ENCODE measurements at places on chromosomes 2 and 18.

DNA sequence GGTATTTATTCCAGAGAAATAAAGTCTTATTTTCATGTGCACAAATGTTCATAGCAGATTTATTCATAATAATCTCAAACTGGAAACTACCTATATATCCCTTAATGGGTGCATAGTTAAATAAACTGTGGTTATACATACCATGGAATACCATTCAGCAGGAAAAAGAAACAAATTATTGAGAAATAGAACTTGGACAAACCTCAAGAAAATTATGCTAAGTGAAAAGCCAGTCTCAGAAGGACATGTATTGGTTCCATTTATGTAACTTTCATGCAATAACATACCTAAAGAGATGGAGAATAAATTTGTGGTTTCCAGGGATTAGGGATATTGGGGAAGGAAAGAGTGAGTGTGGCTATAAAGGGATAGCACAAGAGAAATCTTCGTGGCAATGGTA lies 452.6 kb downstream of the SETBP1 start:
- no peak for DNase-seq

GRCh38 chr2:217055624-217056023 lies 195.8 kb upstream of the TNP1 start:
- no peak for DNase-seq

- no peak for DNase-seq
Observed at GRCh38 chr2:112148477-112148876, 10.3 kb downstream of the FBLN7 start.

- DNase-seq: no peak
Observed at GRCh38 chr2:96963316-96963715, 23.1 kb downstream of the FAM178B start.

- DNase-seq: no peak
Observed at GRCh38 chr2:28974252-28974651, 6.8 kb upstream of the TOGARAM2 start.

DNA sequence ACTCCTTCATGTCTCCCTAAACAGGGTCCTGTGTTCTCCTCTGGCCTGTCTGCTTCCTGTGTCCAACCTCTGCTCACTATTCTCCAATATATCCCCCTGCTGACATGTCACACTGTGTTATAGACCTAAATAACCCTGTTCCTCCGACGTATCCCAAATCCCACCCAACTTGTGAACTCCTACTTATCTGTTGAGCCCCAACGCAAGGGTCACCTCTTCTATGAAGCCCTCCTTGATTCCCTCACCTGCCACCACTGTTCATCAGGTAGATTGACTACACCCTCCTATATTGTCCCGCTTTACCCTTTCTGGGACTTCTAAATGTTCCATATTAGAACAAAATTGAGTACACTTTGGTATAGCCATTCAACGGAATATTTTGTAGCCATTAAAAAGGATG lies 42.1 kb downstream of the PCARE start:
- DNase-seq: no peak

- no peak for DNase-seq
Observed at GRCh38 chr2:40512256-40512655, 60.4 kb upstream of the SLC8A1 start.

DNA sequence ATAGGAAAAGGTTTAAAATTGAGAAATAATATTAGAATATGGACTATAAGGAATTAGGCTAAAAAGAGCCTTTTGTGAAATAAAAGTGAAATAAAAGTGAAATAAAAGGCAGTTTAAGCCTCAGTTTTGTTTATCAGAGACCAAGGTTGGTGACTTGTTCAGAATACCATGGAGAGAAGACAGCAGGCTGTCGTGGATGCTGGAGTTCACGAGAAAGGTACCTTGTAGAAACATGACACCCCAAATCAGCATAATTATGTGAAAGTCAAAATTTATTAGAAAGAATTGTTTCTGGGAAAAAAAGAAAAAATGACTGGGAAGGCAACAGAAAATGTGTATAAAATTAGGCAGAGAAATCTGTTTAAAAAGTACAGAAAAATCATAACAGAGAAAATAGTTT lies 46.5 kb upstream of the SPAG16 start:
- no peak for DNase-seq

DNA sequence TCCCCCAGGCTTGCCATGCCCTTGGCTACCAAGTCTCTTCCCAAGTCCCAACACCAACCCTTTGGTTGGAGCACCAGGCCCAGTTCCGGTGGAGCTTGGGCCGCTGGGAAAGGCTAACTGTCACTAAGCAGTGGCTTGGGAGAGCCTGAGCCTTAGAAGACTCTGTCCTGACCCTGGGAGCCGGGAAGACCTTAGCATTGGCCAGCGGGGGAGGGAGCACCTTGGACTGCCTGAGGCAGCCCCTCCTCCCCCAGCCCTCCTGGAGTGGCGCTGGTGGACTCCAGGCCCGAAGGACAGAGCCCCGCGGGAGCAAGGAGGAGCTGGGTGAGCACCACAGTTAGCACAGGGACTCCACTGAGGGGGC lies 62.5 kb upstream of the POMC start:
- no peak for DNase-seq

DNA sequence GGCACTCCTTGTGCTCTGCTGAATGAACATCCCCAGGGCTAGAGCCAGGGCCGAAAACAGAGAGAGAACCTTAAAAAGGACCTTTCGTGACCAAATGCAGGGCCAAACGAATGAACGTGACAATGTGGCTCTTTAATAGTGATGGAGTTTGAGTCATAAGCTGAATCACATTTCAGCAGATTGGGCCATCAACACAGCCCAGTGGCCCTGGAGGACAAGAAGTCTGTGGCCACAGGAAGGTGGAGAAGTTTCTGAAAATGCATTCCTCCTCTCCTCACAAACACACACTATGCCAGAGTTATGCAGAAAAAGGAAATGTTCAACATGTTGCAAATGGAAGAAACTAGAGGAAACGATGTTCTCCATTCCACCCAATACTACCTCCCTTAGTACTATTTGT lies 415.8 kb downstream of the HRH4 start:
- DNase-seq: no peak

- DNase-seq: no peak
Observed at GRCh38 chr18:26460449-26461091, 87.8 kb downstream of the KCTD1 start.

GRCh38 chr2:107728586-107728985 lies 98.1 kb upstream of the RGPD4 start:
- DNase-seq: no peak

DNA sequence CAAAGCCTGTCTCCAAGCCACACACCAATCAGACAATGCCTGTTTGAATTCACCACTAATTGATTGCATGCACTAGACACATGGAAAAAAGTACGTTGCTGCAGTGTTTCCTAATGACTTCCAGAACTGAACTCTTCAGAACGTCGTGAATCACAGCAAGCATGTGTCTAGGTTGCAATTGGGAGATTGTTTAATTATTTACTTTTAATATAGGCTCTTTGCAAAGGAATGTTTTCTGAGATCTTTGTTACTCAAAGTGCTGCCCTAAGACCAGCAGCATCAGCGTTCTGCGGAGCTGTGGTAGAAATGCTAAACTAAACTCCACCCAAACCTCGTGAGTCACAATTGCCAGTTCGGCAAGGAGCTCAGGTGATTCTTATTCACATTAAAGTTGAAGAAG lies 52.7 kb upstream of the CCDC68 start:
- DNase-seq: no peak

DNA sequence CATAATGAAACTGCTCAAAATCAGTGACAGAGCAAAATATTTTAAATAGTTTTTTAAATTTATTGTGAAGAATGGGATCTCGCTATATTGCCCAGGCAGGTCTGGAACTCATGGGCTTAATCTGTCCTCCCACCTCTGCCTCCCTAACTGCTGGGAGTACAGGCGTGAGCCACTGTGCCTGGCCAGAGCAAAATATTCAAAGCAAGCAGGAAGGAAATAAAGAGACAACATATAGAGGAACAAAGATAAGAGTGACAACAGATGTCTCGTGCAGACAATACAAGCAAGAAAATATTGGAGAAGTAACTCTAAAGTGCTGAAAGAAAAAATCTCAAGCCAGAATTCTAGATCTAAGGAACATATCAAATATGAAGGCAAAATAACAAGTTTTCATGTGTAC lies 5.0 kb upstream of the SCLY start:
- no peak for DNase-seq

GRCh38 chr2:67854103-67854743 lies 208.6 kb downstream of the C1D start:
- no peak for DNase-seq

- no peak for DNase-seq
Observed at GRCh38 chr2:207156451-207157161, 9.1 kb downstream of the KLF7 start.

DNA sequence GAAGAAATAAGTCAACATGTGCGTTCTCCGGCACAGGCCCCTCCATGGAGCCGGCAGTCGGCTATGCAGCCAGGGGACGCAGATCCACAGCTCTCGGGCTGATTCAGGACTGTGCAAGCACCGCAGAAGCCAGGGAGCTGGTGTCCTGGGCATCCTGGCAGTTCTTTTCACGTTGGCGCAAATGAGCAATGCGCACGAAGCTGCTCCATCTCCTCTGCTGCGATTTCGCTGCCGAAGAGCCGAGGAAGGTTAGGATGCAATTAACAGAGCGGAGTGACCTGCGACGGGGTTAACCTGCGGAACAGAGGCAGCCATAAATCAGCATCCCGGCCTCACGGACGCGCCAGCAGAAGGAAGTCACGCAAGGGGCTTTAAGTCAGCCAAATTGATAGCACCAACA lies 107.1 kb upstream of the POU3F3 start:
- no peak for DNase-seq

- DNase-seq: no peak
Observed at GRCh38 chr2:134155134-134155533, 98.7 kb upstream of the MGAT5 start.
